Neural crest cell (in vitro differentiated cells): ENCODE measurements at places on chromosomes 11 and 22.

DNA sequence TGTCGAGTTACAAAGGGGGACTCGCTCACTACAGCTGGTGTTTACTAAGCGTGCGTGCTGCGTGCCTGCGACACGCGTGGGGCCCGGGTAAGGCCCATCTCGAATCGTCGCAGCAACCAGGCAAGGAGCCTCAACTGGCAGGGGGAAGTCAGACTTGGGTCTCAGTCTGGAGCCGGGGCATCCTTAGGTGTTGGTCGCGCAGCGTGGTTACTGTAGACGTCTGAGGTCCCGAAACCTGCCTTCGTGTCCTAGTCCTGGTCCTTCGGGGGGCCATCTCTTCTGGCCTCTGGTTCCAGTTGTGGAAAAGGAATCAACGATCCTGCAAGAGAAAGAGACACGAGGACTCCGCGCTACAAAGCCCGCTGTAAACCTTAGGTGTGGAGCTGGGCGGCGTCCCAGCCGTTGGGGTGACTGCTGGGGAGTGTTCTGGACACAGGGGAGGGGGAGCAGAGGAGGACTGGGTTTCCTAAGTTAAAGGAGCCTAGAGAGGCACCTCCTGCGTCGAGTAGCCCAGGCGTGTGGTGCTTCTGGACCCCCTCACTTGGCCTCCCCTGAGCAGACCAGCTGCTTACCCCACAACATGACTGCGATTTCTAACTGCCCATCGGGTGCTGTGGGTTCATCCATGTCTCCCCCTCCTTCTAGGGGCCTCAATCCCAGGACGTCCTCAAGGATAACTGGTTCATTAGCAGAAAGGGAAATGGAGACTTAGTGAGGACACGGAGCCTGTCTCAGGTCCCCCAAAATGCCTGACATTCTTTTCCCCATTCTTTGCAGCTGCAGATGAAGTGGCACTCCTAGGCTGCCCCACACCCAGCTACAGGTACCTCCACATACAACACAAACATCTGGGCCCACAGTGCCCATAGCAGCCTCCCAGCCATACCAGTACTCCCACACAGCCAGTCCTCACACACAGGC is 4.9 kb upstream of the WNT11 start:
- H3K36me3 ChIP-seq: no peaks in the 10 kb centered on the region
- no peak overlapping the region for H3K27ac ChIP-seq
- DNase-seq: no peak

DNA sequence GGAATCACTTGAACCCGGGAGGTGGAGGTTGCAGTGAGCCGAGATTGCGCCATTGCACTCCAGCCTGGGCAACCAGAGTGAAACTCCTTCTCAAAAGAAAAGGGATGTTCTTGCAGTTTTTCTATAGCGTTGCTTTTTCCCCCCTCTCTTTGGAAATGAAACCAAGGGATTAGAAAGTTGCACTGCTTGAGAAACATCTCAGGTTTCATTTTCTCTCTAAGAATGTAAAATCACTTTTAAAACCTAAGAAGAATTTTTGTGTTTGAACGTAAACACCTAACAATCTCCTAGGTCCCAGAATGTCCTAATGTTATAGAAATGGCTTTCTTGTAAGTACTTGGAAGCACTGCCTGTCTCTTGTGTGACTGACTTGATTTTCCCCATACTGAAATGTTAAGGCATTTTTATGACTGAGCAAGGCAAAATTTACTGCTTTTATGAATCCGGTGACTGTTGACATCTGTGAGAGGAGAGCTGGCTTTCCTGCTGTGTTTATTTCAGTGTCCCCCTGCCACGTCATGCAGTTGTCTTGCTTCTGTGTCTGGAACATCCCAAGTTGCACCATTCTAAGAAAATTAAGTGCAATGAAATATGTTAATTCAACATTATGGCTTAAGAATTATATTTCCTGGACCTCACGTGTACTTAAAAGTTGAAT is 37.7 kb downstream of the NF2 start:
- peaks cover 26% of the 10 kb centered on the region for H3K36me3 ChIP-seq
- no peaks in the 10 kb centered on the region for H3K27me3 ChIP-seq
- no peaks in the 10 kb centered on the region for H3K4me1 ChIP-seq

- H3K27ac ChIP-seq: no peak overlapping the region
- no peak for DNase-seq
- H3K4me1 ChIP-seq: peaks cover 29% of the 10 kb centered on the region
- no peaks in the 10 kb centered on the region for H3K27me3 ChIP-seq
- H3K36me3 ChIP-seq: no peaks in the 10 kb centered on the region
- no peak overlapping the region for H3K4me3 ChIP-seq
These were observed 209.5 kb downstream of the NAV2 start for GRCh38 chr11:19921976-19922688.

- peaks cover 3% of the 10 kb centered on the region for H3K36me3 ChIP-seq
- H3K4me1 ChIP-seq: peaks cover 14% of the 10 kb centered on the region
- no peak for DNase-seq
- H3K4me3 ChIP-seq: peak overlapping the region; percentile 74
These were observed 1.9 kb downstream of the CLDN5 start for GRCh38 chr22:19522190-19522880.

- H3K36me3 ChIP-seq: peaks cover 7% of the 10 kb centered on the region
- H3K27me3 ChIP-seq: peaks cover 5% of the 10 kb centered on the region
- H3K4me3 ChIP-seq: peak overlapping the region; percentile 81
These were observed 640 bp upstream of the ZDHHC8 start for GRCh38 chr22:20130731-20131596.

GRCh38 chr11:63769714-63770455 is 1.3 kb upstream of the ZFTA start:
- H3K36me3 ChIP-seq: no peaks in the 10 kb centered on the region
- no peak overlapping the region for H3K27ac ChIP-seq
- H3K4me3 ChIP-seq: peak overlapping the region; percentile 92
- peaks cover 39% of the 10 kb centered on the region for H3K4me1 ChIP-seq
- H3K27me3 ChIP-seq: peaks cover 26% of the 10 kb centered on the region

- peaks cover 21% of the 10 kb centered on the region for H3K4me1 ChIP-seq
- no peak overlapping the region for H3K27ac ChIP-seq
- no peak for DNase-seq
- H3K27me3 ChIP-seq: no peaks in the 10 kb centered on the region
These were observed 607 bp upstream of the ZNF70 start for GRCh38 chr22:23751441-23751996.

GRCh38 chr11:103368145-103368544 is 258.9 kb downstream of the DYNC2H1 start:
- DNase-seq: no peak
- H3K36me3 ChIP-seq: peaks cover 12% of the 10 kb centered on the region
- H3K27ac ChIP-seq: no peak overlapping the region
- H3K4me3 ChIP-seq: no peak overlapping the region
- H3K4me1 ChIP-seq: no peaks in the 10 kb centered on the region

- H3K27me3 ChIP-seq: peaks cover 23% of the 10 kb centered on the region
- H3K27ac ChIP-seq: peak within 1 kb of the TSS; percentile 65
- no peak within 1 kb of the TSS for H3K4me3 ChIP-seq
- peaks cover 36% of the 10 kb centered on the region for H3K4me1 ChIP-seq
These were observed at the start of gene APLNR for GRCh38 chr11:57237204-57237681. TSS of gene APLNR (minus strand) at chr11:57237250. CDS start at chr11:57237004, 246 bp downstream.

DNA sequence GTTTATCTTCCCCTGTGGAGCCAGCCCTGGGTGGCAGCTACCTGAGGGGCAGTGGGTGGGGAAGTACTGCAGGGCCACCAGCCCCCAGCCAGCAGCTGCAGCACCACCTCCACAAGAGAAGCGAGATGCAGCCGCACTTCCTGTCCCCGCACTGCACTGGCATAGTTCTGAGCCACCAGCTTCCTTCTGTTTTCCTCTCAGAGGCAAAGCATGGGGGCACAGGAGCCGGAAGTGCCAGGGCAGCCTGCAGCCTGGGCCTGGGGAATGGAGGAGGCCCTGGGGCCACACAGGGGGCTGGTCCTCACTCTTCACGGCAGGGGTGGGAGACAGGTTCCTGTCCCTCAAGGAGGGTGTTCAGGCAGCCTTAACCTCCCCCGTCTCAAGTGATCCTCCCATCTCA is 11.9 kb upstream of the SH3BP1 start:
- no peak for DNase-seq
- H3K27me3 ChIP-seq: no peaks in the 10 kb centered on the region
- H3K27ac ChIP-seq: no peak overlapping the region
- peaks cover 2% of the 10 kb centered on the region for H3K36me3 ChIP-seq
- no peak overlapping the region for H3K4me3 ChIP-seq

- no peak overlapping the region for H3K27ac ChIP-seq
- H3K4me1 ChIP-seq: peaks cover 9% of the 10 kb centered on the region
- H3K36me3 ChIP-seq: no peaks in the 10 kb centered on the region
- H3K4me3 ChIP-seq: no peak overlapping the region
These were observed 8.9 kb downstream of the UVRAG start for GRCh38 chr11:75823946-75824345.
